ENCODE measurements at places on chromosomes 12 and 14.

DNA sequence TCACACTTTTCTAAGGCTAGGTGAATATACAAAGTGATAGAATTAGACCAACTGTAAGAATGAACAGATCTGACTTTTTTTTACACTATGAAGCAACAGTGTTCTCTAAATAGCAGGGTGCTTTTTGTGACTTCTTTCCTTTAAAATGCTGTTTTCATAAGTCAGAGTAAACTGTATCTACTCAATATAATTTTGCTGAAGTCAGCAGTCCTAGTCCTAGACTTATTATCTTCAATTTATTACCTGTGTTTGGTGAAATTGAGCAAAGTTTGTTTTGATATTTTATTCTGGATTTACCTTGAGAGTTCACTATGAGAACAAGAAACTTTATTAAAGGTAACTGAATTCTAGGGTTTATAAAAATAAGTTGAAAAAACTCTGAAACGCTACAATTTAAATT, 651.3 kb upstream of the MIS18BP1 start:
- DNase-seq, result no peak

- DNase-seq, result no peak
These were observed 215.6 kb upstream of the ATP2B1 start for GRCh38 chr12:89924191-89924590.

- no peak for DNase-seq
These were observed 8.7 kb upstream of the SELPLG start for GRCh38 chr12:108642269-108642870.

DNA sequence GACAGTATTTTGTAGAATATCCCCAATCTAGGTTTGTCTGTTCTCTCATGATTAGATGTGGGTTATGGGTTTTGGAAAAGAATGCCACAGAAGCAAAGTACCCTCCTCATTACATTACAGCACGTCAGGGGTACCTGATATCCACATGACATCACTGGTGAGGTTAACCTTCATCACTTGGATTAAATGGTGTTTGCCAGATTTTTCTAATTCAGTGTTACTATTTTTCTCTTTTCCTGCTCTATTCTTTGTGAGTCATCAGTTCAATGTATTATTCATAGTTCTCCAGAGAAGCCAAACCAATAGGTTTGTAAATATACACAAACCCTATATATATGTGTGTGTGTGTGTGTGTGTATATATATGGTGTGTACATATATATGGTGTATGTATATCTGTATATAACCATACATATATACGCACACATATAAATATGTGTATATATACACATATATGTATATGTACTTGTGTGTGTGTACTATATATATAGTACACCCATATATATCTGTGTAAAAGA, 131.4 kb downstream of the LMNTD1 start:
- no peak for DNase-seq

- DNase-seq, result no peak
These were observed 39.1 kb upstream of the FRS2 start for GRCh38 chr12:69430942-69431590.

DNA sequence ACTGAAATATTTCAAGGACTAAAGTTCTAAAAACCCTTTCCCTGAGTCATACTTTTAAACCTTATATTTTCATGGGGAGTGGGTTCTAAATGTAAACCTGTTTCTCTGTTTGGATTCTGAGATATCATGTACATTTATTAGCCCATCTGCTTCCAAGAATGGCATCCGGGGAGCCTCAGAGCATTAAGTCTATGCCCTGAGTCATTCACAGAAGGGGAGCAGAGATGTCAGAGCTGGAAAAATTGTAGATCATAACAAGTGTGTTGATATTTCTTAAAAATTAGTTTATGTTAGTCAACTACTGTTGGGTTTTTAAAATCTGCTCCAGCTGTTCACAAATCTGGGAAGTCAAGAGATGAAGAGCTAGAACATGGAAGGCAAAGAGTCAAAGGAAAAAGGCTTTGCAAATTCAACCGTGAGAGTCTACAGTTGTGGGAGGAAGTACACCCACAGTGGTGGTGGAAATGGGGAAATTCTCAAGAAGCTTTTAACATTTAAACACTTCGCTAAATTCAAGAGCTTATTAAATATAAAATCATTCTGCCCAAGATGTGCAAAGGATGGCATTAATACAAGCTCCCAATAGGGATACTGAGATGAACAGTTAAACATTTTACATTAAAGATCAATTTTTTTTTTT, 70.5 kb upstream of the FLRT2 start:
- no peak for DNase-seq

- DNase-seq, result no peak
These were observed 10.4 kb downstream of the PAX9 start for GRCh38 chr14:36672095-36672494.

DNA sequence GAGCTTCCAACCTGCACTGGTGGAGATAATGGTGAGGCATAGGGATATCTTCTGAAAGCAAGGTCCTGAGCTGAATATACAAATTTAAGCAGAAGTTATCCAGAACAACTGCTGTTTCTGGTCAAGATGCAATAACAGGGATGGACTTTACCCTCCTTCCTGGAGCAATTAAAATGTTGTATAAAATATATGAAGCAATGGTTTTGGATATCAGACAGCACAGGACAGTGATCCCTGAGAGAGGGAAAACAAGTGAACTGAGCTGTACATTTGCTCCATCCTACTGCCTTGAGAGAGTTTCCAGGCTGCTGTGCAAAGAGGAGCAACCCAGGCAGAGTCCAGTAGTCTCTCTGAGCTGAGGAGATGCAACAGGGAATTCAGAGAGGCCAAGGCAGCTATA, 36.0 kb upstream of the CTDSP2 start:
- no peak for DNase-seq

DNA sequence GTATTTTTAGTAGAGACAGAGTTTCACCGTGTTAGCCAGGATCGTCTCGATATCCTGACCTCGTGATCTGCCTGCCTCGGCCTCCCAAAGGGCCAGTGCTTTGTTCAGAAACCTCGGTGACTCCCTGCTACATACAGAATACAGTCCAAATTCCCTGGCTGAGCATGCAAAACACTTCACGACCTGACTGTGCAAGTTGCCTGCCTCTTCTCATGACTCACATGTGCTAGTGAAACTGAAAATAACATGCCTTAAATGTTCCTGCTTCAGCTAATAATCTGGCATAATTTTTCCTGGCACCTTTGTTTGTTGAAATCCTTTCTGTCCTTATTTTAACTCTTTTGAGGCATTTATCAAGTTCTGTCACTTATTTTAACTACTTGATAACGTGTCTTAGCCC, 8.2 kb downstream of the DMAC2L start:
- no peak for DNase-seq

DNA sequence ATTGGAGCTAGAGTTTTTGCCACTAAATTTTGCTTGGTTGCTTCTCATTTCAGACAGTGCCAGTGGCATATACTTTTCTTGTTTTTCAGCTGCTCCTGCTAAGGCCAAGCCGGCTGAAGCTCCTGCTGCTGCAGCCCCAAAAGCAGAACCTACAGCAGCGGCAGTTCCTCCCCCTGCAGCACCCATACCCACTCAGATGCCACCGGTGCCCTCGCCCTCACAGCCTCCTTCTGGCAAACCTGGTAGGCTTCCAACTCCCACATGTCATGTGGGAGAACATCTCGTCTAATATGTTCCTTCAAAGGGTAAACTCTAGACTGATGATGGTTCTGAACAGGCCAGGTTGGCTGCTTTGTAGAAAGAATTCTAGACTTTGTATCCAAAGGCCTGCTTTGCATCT, 11.0 kb downstream of the DLST start:
- DNase-seq, result no peak

DNA sequence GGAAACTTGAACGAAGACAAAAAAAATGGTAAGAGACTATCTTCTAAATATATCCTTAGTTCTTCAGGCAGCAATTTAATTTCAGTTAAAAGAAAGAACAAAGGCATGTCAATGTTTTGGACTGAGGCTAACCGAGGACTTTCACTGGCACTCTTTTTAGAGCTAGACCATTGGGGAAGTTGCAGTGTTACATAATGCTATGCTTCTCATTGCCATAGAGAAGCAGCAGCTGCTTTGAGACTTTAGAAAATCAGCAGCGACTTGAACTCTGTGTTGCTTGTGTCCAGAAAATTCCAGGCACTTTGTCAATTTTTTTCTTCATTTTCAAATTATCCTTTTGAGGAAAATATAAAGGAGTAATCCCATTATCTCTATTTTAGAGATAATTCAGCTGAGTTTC, 964.2 kb downstream of the NRXN3 start:
- no peak for DNase-seq

DNA sequence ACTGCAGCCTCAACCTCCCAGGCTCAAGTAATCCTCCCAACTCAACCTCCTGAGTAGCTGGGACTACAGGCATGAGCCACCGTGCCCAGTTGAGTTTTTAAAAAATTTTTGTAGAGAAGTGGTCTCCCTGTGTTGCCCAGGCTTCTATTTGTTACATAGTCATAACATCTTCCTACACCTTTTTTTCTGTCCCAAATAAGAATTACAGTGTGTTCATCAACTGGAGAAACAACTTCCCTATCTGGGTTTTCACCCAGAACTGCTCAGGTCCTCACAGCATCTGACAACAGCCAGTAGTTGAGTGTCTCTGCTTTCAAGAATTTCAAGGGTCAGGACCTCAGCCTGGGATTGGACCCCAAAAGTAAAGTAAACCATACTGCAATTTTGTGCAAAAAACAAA, 235.2 kb upstream of the AMIGO2 start:
- no peak for DNase-seq

DNA sequence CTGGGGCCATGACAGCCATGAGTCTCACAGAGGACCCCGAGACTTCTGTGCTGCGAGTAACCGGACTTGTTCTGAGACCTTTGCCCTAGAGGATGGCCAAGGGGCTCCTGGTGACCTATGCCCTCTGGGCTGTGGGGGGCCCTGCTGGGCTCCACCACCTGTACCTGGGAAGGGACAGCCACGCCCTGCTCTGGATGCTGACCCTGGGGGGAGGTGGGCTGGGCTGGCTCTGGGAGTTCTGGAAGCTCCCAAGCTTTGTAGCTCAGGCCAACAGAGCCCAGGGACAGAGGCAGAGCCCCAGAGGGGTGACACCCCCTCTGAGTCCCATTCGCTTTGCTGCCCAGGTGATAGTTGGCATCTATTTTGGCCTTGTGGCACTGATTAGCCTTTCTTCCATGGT, 2.1 kb downstream of the DNAJC22 start:
- no peak for DNase-seq

GRCh38 chr14:22225516-22226140, 363.4 kb downstream of the DAD1 start:
- DNase-seq, result no peak

DNA sequence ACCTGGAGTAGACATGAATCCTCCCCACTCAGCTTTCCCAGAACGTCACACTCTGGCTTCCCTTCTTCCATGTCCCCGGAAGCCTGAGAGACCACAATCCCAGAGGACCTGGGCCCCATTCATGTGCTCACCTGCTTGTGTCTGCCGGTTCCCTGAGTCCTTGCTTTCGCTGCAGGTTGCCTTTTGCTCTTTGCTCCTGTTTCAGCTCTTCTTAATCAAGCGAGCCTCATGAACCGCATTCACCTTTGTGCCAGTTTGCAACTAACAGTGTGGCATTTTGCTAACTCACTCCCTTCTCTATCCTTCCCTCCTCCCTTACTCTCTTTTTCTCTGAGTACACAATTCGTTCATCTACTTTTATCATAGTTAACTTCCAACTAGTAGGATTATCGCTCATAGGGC, 23.1 kb downstream of the ENTPD5 start:
- DNase-seq, result no peak

DNA sequence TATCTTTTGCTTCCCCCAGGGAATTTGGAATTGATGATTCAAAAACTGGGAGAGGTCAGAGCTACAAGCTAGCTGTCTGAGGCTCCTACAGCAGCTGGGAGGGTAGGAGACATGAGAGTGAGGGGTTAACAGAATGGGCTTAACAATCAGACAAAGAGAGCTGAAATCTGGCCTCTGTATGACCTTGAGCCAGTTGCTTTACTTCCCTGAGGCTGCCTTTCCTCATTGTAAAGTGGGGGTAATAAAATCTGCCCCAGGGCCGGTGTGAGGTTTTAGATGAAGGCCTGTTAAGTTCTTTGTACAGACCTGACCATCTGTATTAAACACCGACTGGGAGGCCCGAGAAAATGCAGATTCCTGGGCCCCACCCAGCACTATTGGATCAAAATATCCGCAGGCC, 164.3 kb upstream of the NOS1 start:
- no peak for DNase-seq

- DNase-seq, result no peak
These were observed 8.3 kb downstream of the DERA start for GRCh38 chr12:15919418-15919817.

DNA sequence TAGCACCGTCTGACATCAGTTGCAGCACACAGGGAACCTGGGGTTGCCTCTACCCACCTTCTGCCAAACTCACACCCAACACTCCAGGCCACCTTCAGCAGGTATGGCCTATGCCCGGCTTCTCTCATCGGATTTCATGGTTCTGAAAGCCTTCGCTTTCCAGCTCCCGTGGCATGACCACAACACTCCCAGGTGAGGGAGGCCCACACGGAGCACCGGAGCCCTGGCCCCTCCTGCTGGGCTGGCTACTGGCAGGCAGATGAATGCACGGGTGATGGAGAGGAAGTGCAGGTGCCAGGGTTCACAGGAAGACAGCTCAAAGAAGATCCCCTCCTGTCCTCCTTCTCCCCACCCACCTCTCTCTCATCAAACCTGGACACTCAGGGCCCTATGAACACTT, 37.2 kb downstream of the CACNA2D4 start:
- DNase-seq, result no peak

DNA sequence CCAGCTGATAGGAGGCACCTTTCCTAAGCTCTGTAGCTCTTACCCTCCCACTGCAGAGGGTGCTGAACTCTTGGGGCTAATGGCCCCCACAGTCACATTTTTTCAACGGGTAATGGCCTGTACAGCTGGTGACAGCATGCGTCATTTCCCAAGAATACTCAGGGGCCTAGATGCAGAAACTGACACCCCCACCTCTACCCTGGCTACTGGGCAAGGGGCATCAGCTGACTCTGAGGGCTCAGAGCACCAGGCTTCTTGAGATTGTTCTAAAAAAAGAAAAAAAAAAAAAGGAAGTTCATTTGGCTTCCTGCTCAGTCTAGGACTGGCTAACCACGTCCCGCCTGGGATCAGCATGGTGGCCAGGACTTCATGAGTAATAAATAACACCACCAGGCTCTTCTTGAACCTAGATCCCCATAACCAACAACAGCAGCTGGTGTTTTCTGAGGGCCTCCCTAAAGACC, 35.2 kb downstream of the ZFP36L1 start:
- no peak for DNase-seq

DNA sequence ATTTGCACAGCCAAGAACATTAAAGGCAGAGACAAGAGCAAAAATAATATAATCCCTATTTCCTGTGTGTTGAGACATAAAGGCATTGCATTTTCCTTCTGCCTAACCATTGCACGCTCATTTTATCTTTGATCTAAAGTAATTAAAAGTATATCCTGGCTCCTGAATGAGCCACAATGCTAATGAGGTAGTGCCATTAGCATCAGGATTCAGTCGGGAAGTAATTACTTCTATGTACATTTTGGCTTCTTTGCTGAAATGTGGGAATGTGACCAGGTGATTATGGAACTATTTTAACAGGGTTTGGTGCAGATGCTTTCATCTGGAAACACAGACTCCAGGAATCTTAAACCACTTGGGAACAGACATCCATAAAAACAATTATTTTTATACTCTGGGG, 77.4 kb downstream of the TMTC1 start:
- no peak for DNase-seq

GRCh38 chr12:127899971-127900370, 367.0 kb upstream of the TMEM132C start:
- no peak for DNase-seq

- DNase-seq, result no peak
These were observed 43.8 kb upstream of the YAF2 start for GRCh38 chr12:42281844-42282243.

GRCh38 chr12:110370732-110371231, 32.7 kb downstream of the ANAPC7 start:
- no peak for DNase-seq

All from HCT116 (cell line).